Ovary (tissue), 10 donors: ENCODE measurements at places on chromosomes 6 and 20. TPM values are rescaled to one million over a fixed set of nuclear protein-coding genes. Genes with fewer than 3 reads are reported as not detected.

DNA sequence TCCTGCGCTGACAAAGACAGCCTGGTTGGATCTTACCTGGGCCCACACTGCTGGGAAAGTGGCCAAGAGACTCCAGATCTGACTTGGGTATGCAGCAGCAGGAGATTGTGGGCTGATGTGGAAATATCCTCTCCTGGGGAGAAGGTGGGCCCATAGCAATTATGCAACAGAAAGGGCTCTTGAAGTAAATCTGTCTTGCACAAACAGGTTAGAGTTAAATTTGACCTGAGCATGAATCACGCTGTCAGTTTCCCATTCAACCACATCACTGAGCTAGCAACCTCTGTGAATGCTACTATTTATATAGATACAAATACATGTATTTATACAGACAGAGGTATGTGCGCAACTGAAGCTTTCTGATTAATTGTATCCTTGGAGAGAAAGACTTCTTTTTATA lies 28.3 kb upstream of the PDYN start:
- DNase-seq = no peak
- H3K27ac ChIP-seq = no peak overlapping the region
- no peaks in the 10 kb centered on the region for H3K36me3 ChIP-seq
- no peaks in the 10 kb centered on the region for H3K27me3 ChIP-seq
- no peak overlapping the region for H3K4me3 ChIP-seq

DNA sequence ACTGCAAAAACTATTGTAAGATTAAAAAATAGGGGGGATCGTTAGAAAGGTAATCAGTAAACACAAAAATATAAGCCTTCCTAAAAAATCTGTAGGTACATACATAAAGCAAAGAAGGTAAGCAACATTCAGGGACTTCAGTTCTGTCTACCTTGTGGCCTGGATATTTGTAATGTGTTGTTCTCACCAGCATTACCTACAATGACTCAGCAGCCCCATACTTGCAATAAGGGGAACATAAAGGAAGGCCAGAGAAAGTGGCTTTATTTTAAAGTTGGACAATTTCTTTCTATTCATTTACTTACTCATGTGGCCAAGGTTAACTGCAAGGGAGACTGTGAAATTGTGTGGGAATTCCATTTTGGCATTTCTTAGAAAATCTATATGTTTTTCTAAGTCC lies 277.2 kb upstream of the PREP start:
- DNase-seq = no peak
- no peaks in the 10 kb centered on the region for H3K4me1 ChIP-seq
- H3K36me3 ChIP-seq = no peaks in the 10 kb centered on the region
- no peak overlapping the region for H3K4me3 ChIP-seq

The SNAP25 gene
- total RNA-seq = 17.1 TPM

- no peaks in the 10 kb centered on the region for H3K27me3 ChIP-seq
- no peak overlapping the region for H3K27ac ChIP-seq
- H3K4me1 ChIP-seq = no peaks in the 10 kb centered on the region
- no peaks in the 10 kb centered on the region for H3K36me3 ChIP-seq
- no peak overlapping the region for H3K4me3 ChIP-seq
Measured at GRCh38 chr20:18852318-18852717, 38.7 kb downstream of the SCP2D1 start.

GRCh38 chr6:168113226-168113625 lies 34.2 kb upstream of the FRMD1 start:
- no peaks in the 10 kb centered on the region for H3K36me3 ChIP-seq
- H3K27ac ChIP-seq = no peak overlapping the region
- H3K27me3 ChIP-seq = no peaks in the 10 kb centered on the region
- no peak overlapping the region for H3K4me3 ChIP-seq
- no peak for DNase-seq

- peaks cover 1% of the 10 kb centered on the region for H3K4me1 ChIP-seq
- H3K4me3 ChIP-seq = no peak overlapping the region
- H3K27ac ChIP-seq = no peak overlapping the region
- no peaks in the 10 kb centered on the region for H3K27me3 ChIP-seq
Measured at GRCh38 chr20:2168946-2169345, 67.3 kb downstream of the STK35 start.
